ENCODE measurements at places on chromosomes 3 and 15.
A peak's percentile ranks its signal among the peaks of the same experiment; 100 is the strongest.

GRCh38 chr3:160217675-160218074 lies 7.5 kb upstream of the C3orf80 start:
- no peaks in the 10 kb centered on the region for H3K36me3 ChIP-seq
- H3K27me3 ChIP-seq, result no peaks in the 10 kb centered on the region
- no peak overlapping the region for H3K4me3 ChIP-seq
- no peaks in the 10 kb centered on the region for H3K4me1 ChIP-seq
- no peak overlapping the region for H3K27ac ChIP-seq
- DNase-seq, result no peak

- H3K27me3 ChIP-seq, result no peaks in the 10 kb centered on the region
- no peaks in the 10 kb centered on the region for H3K36me3 ChIP-seq
- DNase-seq, result no peak
These were observed 7.1 kb downstream of the OR5K2 start for GRCh38 chr3:98504539-98504938.

DNA sequence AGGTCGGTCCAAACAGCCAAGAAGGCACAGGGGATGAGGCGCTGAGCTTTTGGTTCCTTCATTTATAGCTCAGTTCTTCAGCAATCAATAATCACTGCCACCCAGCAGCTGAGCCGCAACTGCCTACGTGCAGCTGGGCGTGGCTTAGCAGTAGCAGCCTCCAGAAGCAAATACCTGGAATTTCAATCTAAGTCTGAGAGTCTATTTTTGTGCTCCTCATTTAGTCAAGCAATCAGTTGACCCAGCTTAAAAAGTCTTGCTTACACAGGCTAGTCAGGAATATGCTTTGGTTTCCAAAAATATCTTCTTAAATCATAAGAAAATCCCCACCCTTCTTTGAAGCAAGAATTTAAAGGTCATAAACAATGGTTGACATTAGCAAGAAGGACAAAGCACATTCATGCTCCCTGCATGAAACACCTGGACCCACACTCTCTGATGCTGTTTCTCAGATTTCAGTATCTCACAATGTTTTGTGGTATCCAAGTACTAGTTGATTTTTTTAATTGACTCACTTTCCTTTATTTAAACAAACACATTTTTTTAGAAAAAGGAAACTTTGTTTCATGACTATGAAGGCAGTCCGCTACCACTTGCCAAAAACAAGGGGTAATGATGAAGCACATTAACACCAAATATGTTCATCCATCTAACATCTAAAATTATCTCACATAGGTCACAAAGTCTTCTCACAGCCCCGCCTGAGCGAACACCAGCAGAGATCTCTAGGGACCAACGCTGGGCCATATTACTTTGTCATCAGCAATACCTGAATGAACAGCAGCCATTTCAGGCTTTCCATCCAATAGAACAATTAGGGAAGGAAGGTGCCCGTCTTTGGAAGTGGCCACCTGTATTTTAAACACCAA lies 106.1 kb downstream of the OXNAD1 start:
- no peak overlapping the region for H3K4me3 ChIP-seq
- peak overlapping the region; percentile 22 for H3K27ac ChIP-seq
- no peaks in the 10 kb centered on the region for H3K36me3 ChIP-seq
- no peaks in the 10 kb centered on the region for H3K27me3 ChIP-seq

DNA sequence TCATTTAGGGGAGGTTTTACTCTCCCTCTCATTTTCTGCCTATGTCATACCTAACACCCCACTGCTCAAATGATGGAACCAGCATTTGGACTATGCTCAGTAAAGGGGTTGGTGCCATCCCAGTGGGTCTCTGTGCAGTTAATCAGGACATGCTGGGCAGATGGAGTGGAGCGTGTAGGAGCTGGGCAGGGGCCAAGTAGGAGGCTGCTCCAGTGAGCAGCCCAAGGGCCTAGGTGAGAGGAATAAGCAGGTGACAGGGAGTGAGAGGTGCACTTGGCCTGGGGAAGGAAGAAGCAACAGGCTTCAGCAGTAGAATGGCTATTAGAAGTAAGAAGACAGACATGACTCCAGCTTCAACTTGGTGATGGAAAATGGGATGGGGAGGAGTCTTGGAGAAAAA lies 72.2 kb downstream of the EPHB1 start:
- H3K36me3 ChIP-seq, result no peaks in the 10 kb centered on the region
- H3K4me1 ChIP-seq, result no peaks in the 10 kb centered on the region
- H3K27ac ChIP-seq, result no peak overlapping the region
- no peak for DNase-seq
- no peak overlapping the region for H3K4me3 ChIP-seq
- H3K27me3 ChIP-seq, result no peaks in the 10 kb centered on the region

GRCh38 chr3:10875914-10876313 lies 59.9 kb downstream of the SLC6A11 start:
- DNase-seq, result no peak
- H3K36me3 ChIP-seq, result no peaks in the 10 kb centered on the region
- no peaks in the 10 kb centered on the region for H3K4me1 ChIP-seq

GRCh38 chr3:89685731-89686130 lies 578.3 kb downstream of the EPHA3 start:
- H3K4me1 ChIP-seq, result no peaks in the 10 kb centered on the region
- no peaks in the 10 kb centered on the region for H3K36me3 ChIP-seq
- H3K4me3 ChIP-seq, result no peak overlapping the region
- DNase-seq, result no peak
- H3K27ac ChIP-seq, result no peak overlapping the region

DNA sequence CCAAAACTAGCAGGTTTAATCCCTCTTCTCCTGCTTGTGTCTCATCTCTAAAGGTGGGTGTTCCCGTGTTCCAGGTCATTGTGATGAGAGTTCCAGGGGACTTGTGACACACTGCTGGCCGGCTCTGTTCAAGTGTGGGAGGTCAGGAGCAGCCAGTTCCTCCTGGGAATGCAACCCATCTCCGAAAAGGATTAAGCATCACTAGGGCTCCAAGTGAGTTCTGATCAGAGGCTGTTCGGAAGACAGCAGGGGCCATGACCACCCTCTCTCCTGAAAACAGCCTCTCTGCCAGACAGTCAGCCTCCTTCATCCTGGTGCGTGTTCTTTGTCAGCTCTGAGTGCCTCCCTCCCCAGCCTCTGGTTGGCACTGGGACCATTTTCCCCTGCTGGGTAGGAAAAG lies at the start of gene TBC1D21:
TSS of gene TBC1D21 (plus strand) at position 109 of the 400 bp plus-strand sequence. CDS start at position 255, 146 bp downstream.
- H3K4me3 ChIP-seq, result no peak within 1 kb of the TSS
- H3K27ac ChIP-seq, result no peak within 1 kb of the TSS
- H3K4me1 ChIP-seq, result no peaks in the 10 kb centered on the region
- H3K36me3 ChIP-seq, result no peaks in the 10 kb centered on the region

DNA sequence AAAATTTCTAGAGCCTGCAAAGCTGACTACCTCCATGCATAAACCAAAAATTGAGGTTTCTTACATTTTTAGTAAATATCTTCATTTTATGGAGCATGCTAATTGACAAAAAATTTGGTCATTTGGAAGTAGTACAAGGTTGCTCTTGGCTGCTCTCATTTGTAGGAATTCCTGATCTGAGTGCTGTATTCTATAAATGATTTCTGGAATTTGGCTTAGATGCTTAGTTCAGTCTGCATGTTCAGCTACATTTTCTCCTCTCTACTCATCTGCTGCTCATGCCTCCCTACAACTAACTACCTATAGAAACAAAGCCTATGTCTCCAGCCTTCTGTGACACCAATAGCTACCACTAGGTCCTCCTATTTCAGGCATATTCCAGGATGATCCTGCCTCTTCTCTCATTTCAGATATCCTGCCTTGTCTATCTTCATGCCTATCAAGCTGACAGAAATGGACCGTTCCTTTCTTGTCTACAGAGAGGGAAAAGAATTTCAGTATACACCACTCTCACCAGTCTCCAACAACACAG lies 901.1 kb downstream of the TBL1XR1 start:
- H3K27me3 ChIP-seq, result no peaks in the 10 kb centered on the region
- H3K36me3 ChIP-seq, result no peaks in the 10 kb centered on the region
- no peak overlapping the region for H3K27ac ChIP-seq
- DNase-seq, result no peak
- H3K4me3 ChIP-seq, result no peak overlapping the region
- no peaks in the 10 kb centered on the region for H3K4me1 ChIP-seq

GRCh38 chr3:127849368-127849767 lies 27.1 kb upstream of the MGLL start:
- no peak overlapping the region for H3K4me3 ChIP-seq
- H3K27me3 ChIP-seq, result no peaks in the 10 kb centered on the region
- DNase-seq, result no peak

DNA sequence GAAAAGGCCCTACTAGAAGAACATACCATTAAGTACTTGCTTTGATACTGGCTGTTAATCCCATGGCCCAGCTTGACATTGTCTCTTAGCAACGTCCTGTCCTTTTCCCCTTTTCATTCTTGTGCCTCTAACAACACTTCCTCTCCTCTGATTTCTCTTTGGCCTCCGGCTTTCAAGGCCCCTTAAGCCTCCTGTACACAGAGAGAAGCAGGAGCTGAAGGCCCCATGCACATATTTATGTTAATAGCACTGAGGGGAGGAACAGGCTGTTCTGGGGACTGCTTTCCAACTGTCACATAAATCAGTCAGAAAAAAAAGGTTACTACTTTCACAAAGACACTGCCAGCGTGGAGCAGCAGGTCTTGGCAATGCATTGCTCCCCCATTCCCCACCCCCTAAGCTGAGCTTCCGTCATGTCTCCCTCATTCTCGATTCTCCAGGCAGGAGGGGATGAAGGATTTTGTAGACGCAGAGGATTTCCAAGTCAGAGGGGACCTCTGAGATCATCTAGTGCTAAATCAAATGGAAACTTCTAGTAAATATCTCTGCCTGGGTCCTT lies 257.4 kb upstream of the ADAMTS9 start:
- no peak for DNase-seq
- H3K27me3 ChIP-seq, result no peaks in the 10 kb centered on the region
- H3K4me1 ChIP-seq, result no peaks in the 10 kb centered on the region
- no peak overlapping the region for H3K4me3 ChIP-seq
- no peaks in the 10 kb centered on the region for H3K36me3 ChIP-seq

GRCh38 chr3:141164852-141165251 lies 66.8 kb upstream of the PXYLP1 start:
- no peaks in the 10 kb centered on the region for H3K36me3 ChIP-seq
- no peak overlapping the region for H3K27ac ChIP-seq
- no peaks in the 10 kb centered on the region for H3K27me3 ChIP-seq
- no peak overlapping the region for H3K4me3 ChIP-seq

DNA sequence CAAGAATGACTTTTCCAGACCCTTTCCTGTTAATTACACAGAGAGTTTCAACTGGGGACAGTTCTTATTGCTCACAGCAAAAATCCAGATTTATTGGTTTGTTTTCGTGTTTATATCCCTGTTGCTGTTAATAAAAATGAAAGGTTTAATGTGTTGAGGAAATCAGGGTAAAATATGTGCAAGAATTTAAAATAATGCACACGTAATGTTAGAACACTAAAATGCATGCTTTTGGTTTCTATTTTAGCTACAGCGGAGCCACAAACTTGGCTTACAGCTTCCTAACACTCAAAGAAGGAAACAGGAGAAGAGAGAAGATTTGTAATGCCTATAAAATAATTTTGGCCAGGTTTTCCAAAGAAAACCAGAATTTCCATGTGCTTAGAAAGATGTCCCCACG lies 62.7 kb downstream of the CASR start:
- no peaks in the 10 kb centered on the region for H3K27me3 ChIP-seq
- H3K27ac ChIP-seq, result peak overlapping the region; percentile 34
- no peak for DNase-seq

- H3K4me1 ChIP-seq, result no peaks in the 10 kb centered on the region
- H3K4me3 ChIP-seq, result no peak overlapping the region
- no peaks in the 10 kb centered on the region for H3K36me3 ChIP-seq
- H3K27ac ChIP-seq, result no peak overlapping the region
- H3K27me3 ChIP-seq, result no peaks in the 10 kb centered on the region
These were observed 278.9 kb downstream of the OCA2 start for GRCh38 chr15:27820232-27820631.

- H3K4me3 ChIP-seq, result no peak overlapping the region
- no peaks in the 10 kb centered on the region for H3K4me1 ChIP-seq
- H3K27me3 ChIP-seq, result no peaks in the 10 kb centered on the region
- H3K27ac ChIP-seq, result no peak overlapping the region
- no peak for DNase-seq
- no peaks in the 10 kb centered on the region for H3K36me3 ChIP-seq
These were observed 300.3 kb upstream of the CBLB start for GRCh38 chr3:106168962-106169750.

- no peaks in the 10 kb centered on the region for H3K36me3 ChIP-seq
- H3K27me3 ChIP-seq, result no peaks in the 10 kb centered on the region
- no peaks in the 10 kb centered on the region for H3K4me1 ChIP-seq
- H3K4me3 ChIP-seq, result no peak overlapping the region
These were observed 47.3 kb upstream of the TCF12 start for GRCh38 chr15:56871185-56871584.

DNA sequence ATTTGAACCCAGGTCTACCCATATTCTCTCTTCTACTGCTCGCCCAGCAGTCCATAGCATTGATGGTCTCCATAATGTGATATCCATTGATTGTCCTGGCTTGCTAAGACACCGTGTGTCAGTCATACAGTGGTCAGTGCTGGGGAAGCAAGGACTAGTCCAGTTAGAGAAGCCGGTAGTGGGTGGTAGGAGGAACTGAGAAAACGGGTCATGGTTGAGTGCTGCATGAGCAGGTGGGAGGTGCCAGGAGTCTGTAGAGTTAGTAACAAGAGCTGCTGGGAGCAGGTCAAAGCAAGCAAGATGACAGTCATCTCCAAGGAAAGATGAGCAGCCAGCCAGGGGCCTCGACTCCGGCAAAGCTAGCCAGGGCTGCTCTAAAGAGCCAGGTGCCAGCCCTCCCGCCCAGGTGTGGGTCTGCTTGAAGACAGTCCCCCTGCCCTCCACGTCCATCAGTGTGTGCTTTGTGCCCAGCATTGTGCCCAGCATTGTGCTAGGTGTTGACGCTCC lies 29.5 kb upstream of the USP3 start:
- H3K4me1 ChIP-seq, result peaks cover 12% of the 10 kb centered on the region
- peak; percentile 59 for DNase-seq
- no peaks in the 10 kb centered on the region for H3K36me3 ChIP-seq
- H3K27ac ChIP-seq, result peak overlapping the region; percentile 76
- H3K4me3 ChIP-seq, result no peak overlapping the region

GRCh38 chr3:40137591-40138295 lies 171.8 kb upstream of the EIF1B start:
- DNase-seq, result no peak
- no peaks in the 10 kb centered on the region for H3K4me1 ChIP-seq
- H3K27me3 ChIP-seq, result no peaks in the 10 kb centered on the region
- H3K27ac ChIP-seq, result no peak overlapping the region

DNA sequence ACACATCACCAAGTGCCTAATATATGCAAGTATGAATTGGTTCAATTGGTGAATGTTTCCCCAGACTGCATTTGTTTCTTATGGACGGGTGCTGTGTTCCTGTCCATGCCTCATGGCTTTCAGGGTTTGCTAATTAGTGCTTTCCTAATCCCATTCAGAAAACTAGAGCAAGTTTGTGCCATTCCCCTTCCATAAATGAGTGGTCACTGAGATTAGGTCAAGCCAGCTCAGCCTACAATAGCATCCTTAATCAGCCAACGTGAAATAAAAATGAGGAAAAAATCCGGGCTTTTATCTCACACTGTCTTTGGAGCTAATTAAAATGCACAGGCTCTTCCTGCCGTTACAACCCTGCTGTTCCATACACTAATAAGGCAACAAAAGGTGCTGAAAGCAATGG lies 788.8 kb downstream of the ROBO1 start:
- H3K27me3 ChIP-seq, result no peaks in the 10 kb centered on the region
- H3K27ac ChIP-seq, result no peak overlapping the region
- no peaks in the 10 kb centered on the region for H3K4me1 ChIP-seq
- H3K36me3 ChIP-seq, result no peaks in the 10 kb centered on the region
- no peak for DNase-seq
